ENCODE measurements at places on chromosomes 2 and 18.

DNA sequence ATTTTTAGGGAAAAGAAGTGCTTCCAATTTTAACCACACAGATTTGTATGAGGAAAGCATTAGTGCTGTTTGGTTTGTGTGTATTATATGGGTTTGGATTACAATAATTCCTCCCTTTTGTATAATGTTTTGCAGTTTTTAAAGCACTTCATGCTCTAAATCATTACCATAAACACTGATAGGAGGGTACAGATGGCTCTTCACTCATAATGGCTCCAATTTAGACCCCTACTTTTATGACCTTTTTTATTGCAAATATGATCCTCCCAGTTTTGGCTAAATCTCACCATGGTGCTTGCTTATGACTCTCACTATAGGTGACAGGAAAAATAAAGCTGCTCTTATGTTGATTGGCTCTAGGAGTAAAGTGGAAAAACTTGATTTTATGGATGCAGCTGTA, 23.8 kb upstream of the TMEM17 start:
- no peak for DNase-seq

DNA sequence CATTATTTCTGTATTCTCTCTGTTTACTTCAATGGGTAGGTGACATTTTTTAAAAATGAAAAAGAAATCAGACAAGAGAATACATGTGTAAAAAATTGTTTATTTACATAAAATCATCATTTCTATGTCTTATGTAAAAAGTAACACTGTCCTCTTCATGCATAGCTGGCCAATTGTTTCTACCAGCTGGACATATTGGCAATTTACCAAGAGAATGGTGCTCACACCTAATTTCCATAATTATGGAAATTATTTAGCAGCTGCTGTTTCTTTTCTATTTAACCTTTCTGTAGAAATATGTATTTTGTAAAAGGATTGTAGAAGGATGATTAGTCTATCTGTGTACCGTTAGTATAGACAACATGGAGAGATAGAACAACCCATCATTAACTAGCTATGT, 791.9 kb downstream of the TRIB2 start:
- no peak for DNase-seq

DNA sequence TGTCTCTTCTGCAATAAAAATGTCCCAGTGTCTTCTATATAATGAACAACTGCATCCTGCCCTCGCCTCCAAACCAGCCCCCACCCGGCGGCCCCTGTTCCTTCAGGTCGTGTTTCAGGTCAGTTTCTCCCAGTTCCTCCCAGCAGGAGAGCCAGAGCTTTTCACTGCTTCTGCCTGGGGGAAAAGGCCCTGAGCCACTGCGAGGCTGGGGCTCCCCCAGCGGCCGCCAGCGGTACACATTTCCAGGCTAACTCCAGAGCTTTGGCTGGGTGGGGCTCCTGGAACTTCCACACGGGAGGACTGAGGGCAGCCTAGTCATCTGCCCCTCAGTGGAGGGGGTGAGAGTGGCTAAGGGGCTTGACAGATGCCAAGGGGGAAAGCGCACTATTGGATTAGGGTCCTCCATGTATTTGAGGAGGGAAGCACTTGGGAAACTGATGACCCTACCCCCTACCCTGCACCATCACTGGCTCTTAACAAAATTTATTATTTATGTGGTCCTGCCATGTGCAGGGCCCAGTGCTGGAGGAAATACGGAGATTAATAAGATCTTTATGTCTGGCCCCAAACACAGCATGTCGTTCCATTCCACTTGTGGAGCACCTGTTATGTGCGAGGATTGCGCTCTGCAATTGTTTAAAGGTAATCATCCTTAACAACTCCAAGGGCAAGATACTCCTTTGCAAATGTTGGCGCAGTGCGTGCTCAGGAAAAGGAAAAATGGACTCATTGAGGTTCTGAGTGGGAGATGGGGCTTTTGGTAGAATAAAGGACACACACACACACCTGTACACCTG, 17.3 kb upstream of the CYS1 start:
- peak; percentile 69 for DNase-seq

GRCh38 chr18:42520138-42520537, 565.1 kb downstream of the PIK3C3 start:
- DNase-seq, result no peak

DNA sequence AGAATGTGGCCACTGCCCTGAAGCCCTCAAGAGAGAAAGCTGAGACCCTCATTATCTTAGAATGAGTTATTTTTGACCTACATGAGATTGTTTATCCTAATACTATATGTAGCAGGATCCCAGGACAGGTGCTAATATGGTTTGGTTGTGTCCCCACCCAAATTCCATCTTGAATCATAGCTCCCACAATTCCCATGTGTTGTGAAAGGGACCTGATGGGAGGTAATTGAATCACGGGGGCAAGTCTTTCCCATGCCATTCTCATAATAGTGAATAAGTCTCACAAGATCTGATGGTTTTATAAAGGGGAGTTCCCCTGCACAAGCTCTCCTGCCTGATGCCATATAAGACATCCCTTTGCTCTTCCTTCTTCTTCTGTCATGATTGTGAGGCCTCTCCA, 76.8 kb downstream of the CCBE1 start:
- DNase-seq, result no peak

GRCh38 chr18:9865764-9866490, 19.8 kb upstream of the TXNDC2 start:
- DNase-seq, result no peak

GRCh38 chr2:20111311-20112131, 60.1 kb upstream of the LAPTM4A start:
- no peak for DNase-seq

DNA sequence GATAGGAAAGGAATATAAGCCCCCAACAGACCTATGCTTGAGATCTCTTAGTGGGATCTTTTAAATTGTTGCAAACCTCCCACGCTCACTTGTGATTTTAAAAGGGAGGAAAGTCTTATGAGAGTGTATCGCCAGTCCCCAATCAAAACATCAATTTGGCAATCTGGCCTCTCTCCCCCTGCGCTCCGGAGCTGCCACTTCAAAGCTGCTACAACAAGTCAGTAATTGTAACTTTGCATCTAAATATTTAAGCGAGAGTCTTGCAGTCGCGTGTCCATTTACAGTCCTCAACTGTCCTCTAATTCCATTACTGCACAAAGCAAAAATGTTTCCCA, 8.4 kb downstream of the PAX3 start:
- DNase-seq, result peak; percentile 70

Measured in eye (tissue), 1 donor.